H9 (cell line): ENCODE measurements at places on chromosomes 7 and 10. TPM values are rescaled to one million over a fixed set of nuclear protein-coding genes. Genes with fewer than 3 reads are reported as not detected.

The SAP25 gene
- total RNA-seq = 4.2 and 5.1 TPM in 2 replicates

- DNase-seq = no peak
These were observed 137.8 kb downstream of the OAT start for GRCh38 chr10:124280916-124281315.

DNA sequence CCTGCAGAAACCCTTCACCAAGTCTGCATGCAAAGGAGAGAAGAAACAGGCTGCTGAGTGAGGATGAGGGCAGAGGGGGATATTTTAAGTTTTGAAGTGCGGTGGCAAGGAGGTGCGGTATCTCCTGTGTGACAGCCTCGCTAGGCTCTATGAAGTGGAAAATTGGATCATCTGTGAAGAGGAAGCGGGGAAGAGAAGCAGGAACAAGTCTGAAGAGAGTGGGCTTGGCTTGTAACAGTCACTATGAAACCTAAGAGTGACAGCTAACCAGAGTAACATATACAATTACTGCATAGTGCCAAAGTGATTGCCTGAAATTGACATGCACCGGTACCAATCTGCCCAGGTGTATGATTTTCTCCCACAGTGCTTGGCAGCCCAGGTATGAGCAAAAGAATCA lies 287.5 kb upstream of the KLF14 start:
- no peak for DNase-seq

The MRLN gene
- total RNA-seq = not detected in 2 replicates

- no peak for DNase-seq
These were observed 136.6 kb downstream of the AHR start for GRCh38 chr7:17434841-17435692.

- no peak for DNase-seq
These were observed 464.9 kb upstream of the NRP1 start for GRCh38 chr10:33799281-33799943.

The ITIH5 gene
- 1.1 and 1.3 TPM in 2 replicates for total RNA-seq

The CALML3 gene
- not detected in 2 replicates for total RNA-seq
